Thoracic aorta (tissue), 2 donors: ENCODE measurements at places on chromosomes 16 and 17. TPM values are rescaled to one million over a fixed set of nuclear protein-coding genes. Genes with fewer than 3 reads are reported as not detected.

- DNase-seq, result no peak
Observed at GRCh38 chr17:28973425-28973824, 22.1 kb upstream of the PHF12 start.

Gene OR2C1
- not detected for total RNA-seq

- DNase-seq, result no peak
Observed at GRCh38 chr16:78596996-78597422, 497.6 kb downstream of the WWOX start.

DNA sequence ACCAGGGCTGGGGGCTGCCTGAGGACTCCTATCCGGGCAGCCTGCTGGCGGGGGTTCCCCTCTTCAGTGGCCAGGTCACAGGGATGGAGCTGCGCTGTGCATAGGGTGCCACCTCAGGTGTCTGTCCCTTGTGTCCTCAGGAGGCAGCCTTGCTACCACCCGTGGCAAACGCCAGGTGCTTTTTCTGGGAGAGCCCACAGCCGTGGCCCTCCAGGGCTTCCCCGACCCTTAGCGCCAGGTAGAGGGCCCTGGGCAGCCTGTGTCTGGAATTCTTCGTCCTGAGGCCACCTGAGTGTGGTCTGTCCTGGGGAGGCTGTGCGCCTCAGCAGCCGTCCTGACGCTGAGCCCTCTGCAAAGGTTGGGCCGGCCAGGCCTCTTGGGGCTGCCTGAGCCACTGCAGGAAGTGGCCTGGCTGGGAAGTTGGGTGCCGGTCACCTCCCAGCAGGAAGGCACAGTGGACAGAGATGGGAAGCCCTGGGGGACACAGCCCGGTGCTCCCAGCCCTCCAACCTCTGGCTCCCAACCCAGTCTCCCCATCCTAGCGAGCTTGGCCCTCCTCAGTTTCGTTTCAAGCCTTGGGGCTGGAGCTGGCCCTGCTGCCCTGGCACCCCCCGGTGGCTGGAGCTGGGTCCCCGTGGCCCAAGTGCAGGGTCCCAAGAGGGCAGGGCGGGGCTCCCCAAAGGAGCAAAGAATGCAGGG is 7.6 kb upstream of the BAIAP3 start:
- no peak for DNase-seq

DNA sequence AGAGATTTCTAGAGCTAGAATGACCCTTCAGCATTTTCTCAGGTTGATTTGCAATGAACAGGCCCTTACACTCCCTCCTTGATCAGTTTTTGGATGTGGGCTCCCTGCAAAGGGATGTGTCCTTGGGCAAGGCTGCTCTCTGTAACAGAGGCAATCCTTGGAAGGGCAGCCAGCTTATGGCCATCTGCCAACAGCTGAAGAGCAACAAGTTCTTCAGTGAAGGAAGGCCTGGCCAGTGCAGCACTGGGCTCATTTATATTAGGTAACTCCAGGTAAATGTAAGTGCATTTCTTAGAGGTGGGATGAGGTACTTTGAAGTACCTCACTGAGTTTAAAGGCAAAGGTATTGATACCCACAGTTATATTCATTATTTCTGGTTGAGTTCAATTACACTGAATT is 114.3 kb upstream of the KCNJ16 start:
- DNase-seq, result no peak

DNA sequence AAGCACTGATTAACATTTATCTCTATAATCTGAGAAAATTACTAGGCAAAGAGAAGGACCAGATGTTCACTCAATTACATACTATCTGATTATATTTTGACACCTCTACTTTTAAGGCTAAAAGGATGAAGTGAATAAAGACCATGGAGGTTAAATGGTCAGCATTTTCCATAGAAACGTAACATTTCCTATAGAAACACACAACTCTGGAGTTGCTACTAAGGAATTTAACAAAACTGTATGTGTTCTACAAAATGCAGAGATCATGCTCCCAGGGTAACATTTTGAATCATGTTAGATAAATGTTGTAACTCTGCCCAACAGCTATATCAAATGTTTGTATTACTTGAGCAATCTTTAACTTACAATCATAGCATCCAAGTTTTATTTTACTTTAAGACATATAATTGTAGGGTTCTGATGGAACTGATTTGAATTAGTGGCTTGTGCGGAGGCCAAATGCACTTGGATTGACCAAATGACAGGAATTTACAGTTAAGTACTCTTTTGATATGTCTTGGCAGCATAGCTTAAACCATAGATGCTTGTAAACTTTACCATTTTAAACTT is 97.7 kb downstream of the RPGRIP1L start:
- DNase-seq, result no peak

Gene ANKS3
- total RNA-seq, result 41.8 TPM

- no peak for DNase-seq
Observed at GRCh38 chr17:9138161-9138717, 116.9 kb downstream of the NTN1 start.

- DNase-seq, result no peak
Observed at GRCh38 chr17:55577687-55578086, 66.4 kb upstream of the SMIM36 start.

DNA sequence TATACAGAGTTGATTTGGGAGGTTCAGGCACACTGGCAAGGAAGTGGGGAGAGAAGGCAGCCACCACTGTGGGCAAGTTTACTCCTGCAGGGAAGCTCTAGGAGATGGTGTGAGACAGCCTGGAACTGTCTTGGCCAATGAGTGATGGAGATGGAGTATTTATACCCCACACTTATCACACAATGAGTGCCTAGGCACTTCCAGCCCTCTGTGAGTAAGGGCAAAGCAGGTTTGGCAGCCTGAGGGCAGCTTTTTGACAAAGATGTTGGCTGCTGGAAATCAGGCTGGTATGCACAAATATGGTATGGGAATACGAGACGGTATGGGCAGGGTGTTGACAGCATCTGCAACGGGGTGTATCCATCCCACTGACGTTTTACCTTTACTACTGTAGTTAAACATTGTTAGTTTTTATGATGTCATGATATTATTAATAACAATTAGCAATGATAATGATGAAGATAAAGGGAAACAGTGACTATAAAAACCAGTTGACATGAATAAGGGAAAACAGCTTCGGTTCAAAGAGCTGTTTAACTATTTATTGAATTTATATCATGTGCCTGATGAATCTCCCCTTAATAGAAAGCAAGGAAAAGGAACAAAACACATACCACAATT is 149.9 kb downstream of the CDK5R1 start:
- no peak for DNase-seq

DNA sequence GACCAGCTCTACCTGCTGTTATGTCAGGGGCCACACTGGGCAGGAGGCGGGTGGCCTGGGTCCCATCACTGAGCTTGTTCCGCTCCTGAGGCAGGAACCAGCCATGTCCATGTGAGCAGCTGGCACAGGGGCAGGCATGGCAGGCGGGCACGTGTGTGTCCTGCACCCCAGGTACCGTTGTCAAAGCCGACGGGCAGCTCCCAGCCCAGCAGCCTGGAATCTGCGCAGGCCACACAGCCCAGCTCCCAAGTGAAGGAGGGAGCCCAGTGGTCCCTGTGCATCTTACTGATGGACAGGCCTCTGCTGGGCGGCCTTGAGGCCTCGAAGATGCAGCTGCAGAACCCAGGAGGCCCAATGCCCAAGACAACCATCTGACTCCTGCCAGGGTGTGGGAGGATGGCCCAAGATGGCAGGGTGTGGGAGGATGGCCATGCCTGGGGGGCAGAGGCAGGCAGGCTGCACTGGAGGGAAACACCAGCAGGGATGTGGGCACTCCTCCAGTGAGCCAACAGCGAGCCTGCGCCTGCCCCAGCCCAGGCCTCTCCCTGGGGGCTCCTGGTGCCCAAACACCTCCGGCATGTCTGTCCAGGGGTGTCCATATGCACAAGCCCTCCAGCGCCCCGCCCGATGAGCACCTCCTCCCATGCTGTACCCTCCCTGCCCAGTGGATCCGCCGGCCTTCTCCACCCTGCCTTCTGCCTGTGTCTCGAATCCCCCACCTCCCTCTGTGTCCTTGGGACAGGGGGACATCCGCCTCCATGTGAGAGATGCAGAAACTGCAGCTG is 12.8 kb downstream of the FAM83G start:
- no peak for DNase-seq

Gene PRAC1
- total RNA-seq, result not detected
